ENCODE measurements at places on chromosomes 12 and 14.

DNA sequence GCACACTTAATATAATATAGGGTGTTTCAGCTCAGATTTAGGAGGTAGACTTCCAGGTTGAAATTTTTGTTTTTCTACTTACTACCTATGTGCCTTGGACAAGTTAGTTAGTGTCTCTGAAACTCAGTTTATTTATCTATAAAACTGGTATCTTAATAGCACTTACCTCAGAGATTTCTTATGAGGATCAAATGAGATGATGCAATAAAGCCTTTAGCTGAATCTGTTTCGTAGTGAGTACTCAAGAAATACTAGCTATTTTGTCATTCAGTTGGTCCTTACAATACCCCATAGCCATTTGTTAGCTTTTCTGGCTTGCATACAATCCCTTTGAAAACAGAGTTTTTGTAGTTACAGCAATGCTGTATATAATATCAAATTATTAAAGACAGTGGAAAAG, 497.0 kb downstream of the NRXN3 start:
- no peak for DNase-seq

DNA sequence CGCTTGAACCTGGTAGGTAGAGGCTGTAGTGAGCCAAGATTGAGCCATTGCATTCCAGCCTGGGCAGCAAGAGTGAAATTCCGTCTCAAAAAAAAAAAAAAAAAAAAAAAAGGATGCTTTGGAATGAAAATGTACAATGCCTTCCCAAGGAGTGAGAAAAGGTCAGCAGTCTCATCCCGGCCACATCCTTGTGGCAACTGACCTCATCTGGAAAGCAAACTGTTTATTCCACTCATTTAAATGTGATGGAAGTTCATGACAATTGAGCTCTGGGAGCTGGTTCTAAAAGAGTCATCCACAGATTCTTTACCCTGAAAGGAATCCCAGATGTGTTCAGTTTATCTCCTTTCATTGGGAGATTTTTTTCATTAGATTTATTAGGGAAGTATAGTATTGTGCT, 19.4 kb upstream of the LIMA1 start:
- no peak for DNase-seq

- DNase-seq: no peak
Measured at GRCh38 chr12:92059960-92060359, 85.7 kb downstream of the BTG1 start.

- DNase-seq: no peak
Measured at GRCh38 chr12:129200576-129200975, 347.3 kb downstream of the GLT1D1 start.

GRCh38 chr14:65302571-65303189, 109.8 kb upstream of the FUT8 start:
- no peak for DNase-seq

DNA sequence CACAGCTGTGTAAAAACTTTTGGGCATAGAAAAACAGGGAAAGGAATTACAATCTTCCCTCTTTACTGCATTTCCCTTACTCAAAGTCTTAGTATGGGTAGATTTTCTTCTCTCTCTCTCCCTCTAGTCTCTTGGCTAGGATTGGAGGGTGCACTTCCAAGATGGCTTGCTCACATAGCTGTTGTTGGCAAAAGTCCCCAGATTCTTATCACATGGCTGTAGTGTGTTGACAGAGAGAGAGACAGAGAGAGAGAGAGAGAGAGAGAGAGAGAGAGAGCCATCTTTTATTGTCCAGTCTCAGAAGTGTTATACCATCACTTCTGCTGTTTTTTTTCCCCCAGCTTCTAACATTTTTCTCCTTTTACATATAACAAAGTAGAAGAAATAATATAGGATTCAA, 6.3 kb upstream of the OR4E2 start:
- DNase-seq: no peak

GRCh38 chr12:30016540-30017055, 232.9 kb upstream of the TMTC1 start:
- DNase-seq: no peak

DNA sequence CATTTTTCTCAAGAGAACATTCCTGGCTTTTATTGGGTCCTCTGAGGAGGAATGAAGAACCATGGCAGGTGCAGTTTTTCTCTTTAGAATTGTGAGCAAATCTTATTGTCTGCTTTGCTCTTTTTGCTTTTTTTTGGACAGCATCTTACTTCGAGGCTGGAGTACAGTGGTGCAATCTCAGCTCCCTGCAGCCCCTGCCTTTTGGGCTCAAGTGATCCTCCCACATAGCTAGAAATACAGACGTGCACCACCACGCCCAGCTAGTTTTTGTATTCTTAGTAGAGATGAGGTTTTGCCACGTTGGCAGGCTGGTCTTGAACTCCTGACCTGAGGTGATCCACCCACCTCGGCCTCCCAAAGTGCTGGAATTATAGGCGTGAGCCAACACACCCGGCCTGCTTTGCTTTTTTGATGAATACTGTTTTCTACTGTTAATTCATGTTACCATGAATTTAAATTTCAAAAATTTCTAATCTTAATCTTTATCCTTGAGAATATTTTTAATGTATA, 71.5 kb downstream of the POLR3B start:
- no peak for DNase-seq

DNA sequence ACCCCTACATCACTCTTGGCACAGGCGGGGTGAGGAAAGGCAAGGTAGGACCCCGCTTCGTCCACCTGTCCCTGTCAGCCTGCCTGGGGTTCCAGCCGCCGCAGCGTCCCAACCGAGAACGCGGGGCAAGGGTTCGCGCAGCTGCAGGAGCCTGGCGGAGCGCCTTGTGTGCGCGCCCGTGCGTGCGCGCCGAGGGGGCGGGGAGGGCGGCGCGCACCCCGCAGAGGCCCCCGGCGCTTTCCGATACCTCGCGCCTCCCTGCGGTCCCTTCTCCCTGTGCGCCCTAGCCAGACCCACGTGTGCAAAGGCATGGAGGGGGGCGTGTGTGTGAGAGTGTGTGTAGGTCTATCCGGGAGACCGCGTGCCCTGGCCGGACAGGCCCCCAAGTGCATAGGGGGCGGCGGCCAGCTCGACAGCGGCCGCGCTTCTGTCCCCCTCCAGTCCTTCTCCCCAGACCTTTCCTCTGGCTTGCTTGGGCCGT, 122.4 kb downstream of the TSPAN9 start:
- no peak for DNase-seq

DNA sequence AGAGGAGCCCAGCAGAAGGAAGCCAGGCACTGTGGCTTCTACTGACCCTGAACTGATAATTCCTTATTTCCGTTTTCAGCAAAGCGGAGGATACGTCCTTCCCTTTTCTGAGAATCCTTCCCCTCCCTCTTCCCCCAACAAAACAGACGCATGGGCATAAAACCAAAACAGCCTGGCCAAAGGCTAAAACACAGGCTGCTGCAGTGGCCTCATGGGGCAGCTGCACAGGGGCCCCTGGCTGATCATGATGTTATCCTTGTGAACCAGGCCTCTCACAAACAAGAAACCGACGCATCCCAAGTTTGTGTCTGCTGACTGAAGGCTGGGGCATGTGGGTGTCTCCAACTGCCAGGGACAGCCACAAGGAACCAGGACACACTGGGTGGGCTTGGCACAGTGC, 23.4 kb upstream of the STON2 start:
- DNase-seq: no peak

DNA sequence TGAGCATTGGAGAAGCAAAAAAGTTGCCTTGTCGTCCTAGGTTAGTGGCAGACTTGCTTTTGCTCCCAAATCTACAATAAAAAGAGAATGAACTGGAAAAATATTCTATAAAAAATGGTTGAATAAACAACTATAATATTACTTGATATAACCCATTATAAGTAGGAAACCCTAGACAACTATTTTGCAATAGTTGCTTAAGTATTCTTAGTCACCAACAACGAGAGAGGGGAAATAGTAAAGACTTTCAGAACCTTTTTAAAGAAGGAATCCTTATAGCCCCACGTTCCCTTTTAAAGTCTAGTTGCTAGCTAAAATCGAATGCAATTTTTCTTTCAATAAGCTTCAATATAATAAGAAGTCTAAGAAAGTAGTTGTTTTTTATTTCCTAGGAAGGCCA, 17.5 kb downstream of the AQP6 start:
- no peak for DNase-seq

- DNase-seq: no peak
Measured at GRCh38 chr14:26775765-26776563, 178.1 kb upstream of the NOVA1 start.

DNA sequence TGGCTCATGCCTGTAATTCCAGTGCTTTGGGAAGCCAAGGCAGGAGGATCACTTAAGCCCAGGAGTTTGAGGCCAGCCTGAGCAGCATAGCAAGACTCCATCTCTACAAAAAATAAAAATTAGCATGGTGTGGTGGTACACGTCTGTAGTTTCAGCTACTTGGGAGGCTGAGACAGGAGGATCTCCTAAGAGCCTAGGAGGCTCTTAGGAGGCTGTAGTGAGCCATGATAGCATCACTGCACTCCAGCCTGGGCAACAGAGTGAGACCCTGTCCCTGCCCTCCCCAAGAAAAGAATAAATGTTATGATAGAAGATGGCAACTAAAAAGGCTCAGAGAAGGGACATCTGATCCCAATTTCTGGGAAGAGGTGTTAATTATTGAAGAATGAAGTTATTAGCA, 3.2 kb upstream of the MANSC1 start:
- no peak for DNase-seq

DNA sequence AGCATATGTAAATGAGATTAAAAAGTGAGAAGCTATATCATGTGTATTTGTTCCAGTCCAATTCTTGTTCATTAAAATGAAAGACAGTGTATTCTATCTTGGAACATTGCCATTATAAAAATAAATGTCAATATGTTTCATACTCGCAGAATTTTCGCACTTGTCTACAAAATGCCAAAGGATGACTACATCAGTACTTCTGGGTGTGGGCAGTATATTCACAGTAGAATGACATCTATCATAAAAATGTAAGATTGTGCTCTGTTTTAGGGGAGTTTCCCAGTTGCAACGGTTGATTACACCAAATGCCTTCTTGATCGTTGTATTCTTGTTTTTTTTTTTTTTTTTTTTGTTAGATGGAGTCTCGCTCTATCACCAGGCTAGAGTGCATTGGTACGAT, 292.3 kb upstream of the E2F7 start:
- no peak for DNase-seq

DNA sequence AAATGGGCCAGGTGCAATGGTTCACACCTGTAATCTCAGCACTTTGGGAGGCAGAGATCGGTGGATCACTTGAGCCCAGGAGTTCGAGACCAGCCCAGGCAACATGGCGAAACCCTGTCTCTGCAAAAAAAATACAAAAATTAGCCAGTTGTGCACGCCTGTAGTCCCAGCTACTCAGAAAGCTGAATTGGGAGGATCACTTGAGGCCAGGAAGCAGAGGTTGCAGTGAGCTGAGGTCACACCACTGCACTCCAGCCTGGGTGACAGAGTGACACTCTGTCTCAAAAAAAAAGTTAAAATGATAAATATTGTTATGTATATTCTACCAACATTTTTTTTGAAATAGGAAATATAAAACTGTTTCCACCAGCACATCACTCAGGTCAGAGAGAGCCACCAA, 64.9 kb downstream of the NDUFA12 start:
- no peak for DNase-seq

DNA sequence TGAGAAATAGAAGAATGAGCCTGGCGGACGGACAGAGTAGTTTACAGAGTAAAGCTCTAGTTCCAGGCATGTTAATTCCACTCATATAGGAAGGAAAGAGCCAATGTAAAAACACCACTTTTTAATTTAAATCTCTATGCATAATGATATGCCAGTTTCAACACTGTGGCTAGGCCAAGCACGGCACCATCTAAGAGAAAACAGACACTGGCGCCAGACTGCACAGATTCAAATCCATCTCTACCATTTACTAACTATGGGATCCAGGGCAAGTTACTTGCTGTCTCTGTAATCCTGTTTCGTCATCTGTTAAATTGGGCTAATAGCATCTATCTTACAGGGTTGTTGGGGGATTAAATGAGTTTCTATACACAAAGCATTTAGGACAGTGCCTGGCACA, 27.5 kb downstream of the RMST start:
- no peak for DNase-seq

- no peak for DNase-seq
Measured at GRCh38 chr12:107400686-107401447, 284.7 kb upstream of the PWP1 start.

GRCh38 chr14:34319140-34319539, 142.9 kb downstream of the SPTSSA start:
- DNase-seq: no peak

GRCh38 chr14:91126761-91127160, 12.9 kb downstream of the DGLUCY start:
- DNase-seq: no peak

DNA sequence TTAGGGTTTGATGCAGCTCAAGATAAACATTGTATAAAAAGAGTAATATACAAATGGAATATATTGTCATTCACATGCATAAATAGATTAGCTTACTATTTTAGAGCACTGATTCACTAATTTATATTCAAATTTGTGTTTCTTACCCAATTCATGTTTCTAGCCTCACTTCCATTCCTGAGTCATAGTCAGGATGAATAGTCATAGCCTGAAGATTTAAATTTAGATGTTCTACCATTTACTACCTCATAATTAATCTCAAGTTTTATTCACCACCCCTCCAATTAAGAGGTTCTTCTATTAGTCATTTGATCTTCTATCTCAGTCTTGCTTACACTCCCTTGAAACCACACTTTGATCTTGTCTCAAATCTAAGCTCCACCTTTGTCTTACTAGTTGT, 38.7 kb downstream of the ANO4 start:
- no peak for DNase-seq

- no peak for DNase-seq
Measured at GRCh38 chr12:75350413-75350812, 15.9 kb downstream of the GLIPR1L1 start.

DNA sequence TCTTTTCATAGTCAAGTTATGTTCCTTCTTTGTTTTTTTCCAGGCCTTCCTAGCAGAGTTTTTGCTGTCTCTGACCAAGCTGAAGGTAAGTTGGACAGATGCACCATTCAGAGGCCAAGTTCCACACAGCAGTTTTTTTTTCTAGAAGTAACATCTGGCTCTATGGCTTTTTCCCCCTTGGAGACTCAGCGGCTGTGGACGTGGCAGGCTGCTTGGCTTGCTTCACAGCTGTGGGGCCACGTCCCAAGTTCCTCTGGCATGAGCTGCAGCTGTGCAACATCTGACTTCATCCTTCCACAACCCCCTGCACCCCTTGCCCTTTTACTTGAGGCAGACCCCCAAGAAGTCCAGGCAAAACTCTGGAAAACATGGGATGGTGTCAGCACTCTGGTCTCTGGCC, 24.2 kb upstream of the RHOJ start:
- DNase-seq: no peak

- no peak for DNase-seq
Measured at GRCh38 chr14:57512220-57512619, 18.6 kb upstream of the CCDC198 start.

DNA sequence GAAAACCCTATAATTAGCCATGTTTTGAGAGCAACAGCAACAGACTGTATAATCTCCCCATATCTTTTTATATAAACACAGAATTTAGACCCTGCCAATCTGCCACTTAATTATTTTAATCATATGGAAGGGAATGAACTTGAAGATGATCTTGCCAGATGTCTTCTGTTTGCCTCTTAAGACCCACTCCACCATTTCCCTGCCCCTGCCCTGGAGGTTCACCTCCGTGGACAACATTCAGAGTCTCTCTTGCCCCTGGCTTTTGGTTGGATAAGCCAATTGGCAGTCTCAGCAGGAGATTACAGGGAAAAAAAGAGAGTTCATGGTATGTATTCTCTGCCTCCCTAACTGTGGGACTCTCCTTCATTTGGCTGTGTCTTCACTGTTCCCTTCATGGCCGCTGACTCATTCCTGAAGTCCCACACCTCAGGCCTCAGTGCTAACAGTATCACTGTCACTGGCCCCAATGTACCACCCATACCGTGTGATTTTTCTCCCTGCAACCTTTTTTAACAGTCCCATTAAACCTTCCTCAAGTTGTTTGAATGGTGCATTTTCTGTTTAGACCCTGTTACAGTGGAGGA, 184.8 kb downstream of the PIK3C2G start:
- DNase-seq: no peak

All from iPS DF 6.9 (cell line).